H7 (cell line): ENCODE measurements at places on chromosomes 1 and 21. TPM values are rescaled to one million over a fixed set of nuclear protein-coding genes. Genes with fewer than 3 reads are reported as not detected.

The LCE1B gene
- not detected in 2 replicates for total RNA-seq

The FAM177B gene
- not detected in 2 replicates for total RNA-seq

The CLCN6 gene
- total RNA-seq, result 14.0 and 22.9 TPM in 2 replicates

The EPHA10 gene
- total RNA-seq, result 0.15 and 0.21 TPM in 2 replicates

The GOLT1A gene
- 0.76 and 1.0 TPM in 2 replicates for total RNA-seq

The MYCL gene
- 49.0 and 52.5 TPM in 2 replicates for total RNA-seq

The GBP2 gene
- 0.04 and 0.07 TPM in 2 replicates for total RNA-seq

The SLAMF1 gene
- total RNA-seq, result not detected in 2 replicates

The FAM163A gene
- 0.10 and 0.11 TPM in 2 replicates for total RNA-seq

The TFF1 gene
- total RNA-seq, result 1.3 TPM in 1 of 2 replicates, not detected in the other

The DCDC2B gene
- not detected in 2 replicates for total RNA-seq

The DHX9 gene
- total RNA-seq, result 170 and 177 TPM in 2 replicates

The ASCL5 gene
- total RNA-seq, result 0.30 TPM in 1 of 2 replicates, not detected in the other

The PAQR6 gene
- total RNA-seq, result 6.1 and 11.5 TPM in 2 replicates

The NLRP3 gene
- total RNA-seq, result 0.55 and 1.4 TPM in 2 replicates

The NBPF8 gene
- total RNA-seq, result 2.5 and 2.9 TPM in 2 replicates

The SPRR2G gene
- total RNA-seq, result 0.26 TPM in 1 of 2 replicates, not detected in the other

The CASQ1 gene
- 4.2 and 4.4 TPM in 2 replicates for total RNA-seq

The PERM1 gene
- total RNA-seq, result not detected in 2 replicates

The OR2M3 gene
- not detected in 2 replicates for total RNA-seq

The LCE3E gene
- total RNA-seq, result not detected in 2 replicates

The ARMH1 gene
- 0.62 TPM in 1 of 2 replicates, not detected in the other for total RNA-seq

The SNX7 gene
- 27.1 and 30.0 TPM in 2 replicates for total RNA-seq

The ZP4 gene
- not detected in 2 replicates for total RNA-seq

The ZNF593OS gene
- total RNA-seq, result 0.22 TPM in 1 of 2 replicates, not detected in the other
